ENCODE measurements at places on chromosomes 5 and 9.

DNA sequence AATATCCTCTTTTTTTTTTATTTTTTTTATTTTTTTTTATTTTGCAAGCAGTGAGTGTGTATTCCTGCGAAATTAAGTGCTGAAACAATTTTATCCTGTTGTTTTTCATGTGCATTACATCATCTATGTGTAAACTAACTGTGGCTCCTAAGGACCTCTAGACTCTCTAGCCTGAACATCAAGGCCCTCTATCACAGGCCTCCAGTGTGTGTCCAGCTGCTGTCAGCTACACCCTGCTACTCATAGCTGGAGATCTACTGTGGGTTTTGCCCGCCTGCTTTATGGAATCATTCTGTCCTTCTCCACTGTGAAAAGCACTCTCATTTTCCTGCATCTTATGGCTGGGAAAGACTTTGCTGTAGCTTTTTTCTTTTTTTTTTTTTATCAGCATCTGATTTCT lies 157.8 kb downstream of the KCTD16 start:
- no peak for DNase-seq

DNA sequence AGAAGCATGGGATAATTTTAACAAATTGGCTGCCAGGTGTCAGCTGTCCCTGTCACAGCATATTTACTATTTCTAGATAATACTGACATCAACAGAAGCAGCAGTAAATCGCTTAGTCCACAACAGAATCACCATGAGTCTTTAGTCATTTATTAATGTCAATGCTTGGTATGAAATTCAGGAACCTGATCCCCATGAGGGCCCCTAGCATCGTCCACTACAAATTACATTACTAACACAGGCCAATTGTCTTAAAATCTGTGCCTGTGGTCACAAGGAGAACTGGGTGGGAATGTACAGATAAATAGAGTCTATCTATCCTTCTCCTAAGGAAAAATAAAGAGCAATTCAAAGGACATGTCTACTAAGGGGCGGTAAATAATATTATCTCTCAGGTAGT lies 76.1 kb downstream of the TSSK1B start:
- no peak for DNase-seq

DNA sequence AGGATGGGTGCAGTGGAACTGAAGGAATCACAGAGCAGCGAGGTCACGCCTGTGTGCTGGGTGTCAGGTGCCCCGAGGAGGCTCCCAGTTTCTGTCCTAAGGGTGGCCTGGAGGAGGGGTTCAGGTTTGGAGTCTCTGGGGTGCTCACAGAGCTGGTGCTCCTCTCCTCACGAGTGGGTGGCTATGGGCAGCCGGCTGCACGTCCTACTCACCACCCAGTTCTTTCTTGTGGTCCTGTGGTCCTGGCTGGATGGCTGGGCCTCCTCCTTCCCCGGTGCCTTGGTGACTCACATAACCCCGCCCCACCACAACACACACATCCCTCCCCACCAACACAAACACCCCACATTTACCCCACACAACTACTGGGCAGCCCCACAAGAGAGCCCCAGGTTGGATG lies 9.9 kb upstream of the PTGS1 start:
- no peak for DNase-seq

DNA sequence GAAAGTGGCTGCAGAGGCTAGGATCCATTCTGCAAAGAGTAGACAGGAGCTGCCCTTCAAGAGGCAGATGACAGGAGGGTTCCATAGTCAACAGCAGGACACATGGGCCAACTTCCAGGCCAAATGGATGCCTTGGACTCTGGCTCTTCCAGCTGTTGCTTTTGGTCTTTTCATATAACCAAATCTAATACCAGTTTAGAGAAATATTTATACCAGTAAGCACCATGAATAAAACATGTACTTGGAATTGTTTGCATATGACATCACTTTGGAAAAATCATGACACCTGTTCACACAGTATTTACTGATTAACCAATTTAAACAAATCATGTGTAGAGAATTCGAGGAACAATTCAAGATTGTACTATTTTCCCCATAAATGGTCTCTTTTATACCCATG lies 481.3 kb downstream of the DMRT2 start:
- no peak for DNase-seq

- DNase-seq, result no peak
These were observed 61.4 kb downstream of the UGCG start for GRCh38 chr9:111957856-111958631.

DNA sequence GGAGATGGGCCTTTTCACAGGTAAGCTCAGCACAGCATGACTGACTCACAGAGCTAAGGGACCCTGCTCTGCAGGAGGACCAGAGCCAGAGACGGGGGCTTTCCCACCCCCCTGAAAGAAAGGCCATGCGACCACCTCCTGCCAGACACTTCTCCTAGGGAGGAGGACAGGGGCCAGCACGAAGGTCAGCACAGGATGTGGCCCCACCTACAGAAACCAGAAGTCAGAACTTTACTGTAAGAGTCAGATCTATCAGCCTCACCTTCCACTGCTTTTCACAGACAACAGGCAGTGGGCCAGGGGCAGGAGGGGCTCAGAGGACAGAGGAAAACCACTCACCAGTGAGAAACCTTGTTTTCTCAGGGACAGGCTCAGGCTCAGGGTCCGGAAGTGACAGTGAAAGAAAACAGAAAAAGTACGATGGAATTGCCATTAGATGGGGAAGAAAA lies 37.9 kb downstream of the CCNJL start:
- no peak for DNase-seq

DNA sequence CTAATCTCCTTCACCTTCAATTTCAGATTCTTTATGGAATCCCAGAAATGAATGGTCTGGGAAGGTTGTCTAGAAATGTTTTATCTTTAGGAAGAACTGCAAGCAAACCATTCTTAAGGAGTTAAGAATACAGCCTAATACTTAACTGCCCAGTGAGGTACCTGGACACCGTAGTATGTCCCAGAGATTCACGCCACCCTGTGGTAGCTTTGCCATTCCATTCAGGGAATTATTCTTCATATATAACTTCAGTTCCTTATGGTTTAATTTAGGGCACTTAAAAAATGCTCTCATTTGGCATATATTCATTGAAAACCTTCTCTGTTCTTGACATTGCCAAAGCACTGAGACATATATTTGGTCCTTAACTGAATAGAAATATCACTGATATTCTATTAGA lies 49.7 kb downstream of the ACTBL2 start:
- no peak for DNase-seq

GRCh38 chr5:40791715-40792139 lies 6.4 kb downstream of the PRKAA1 start:
- DNase-seq, result no peak

Data from activated T-cell treated with anti-CD3 and anti-CD28 coated beads for 24 hours (primary cell).